ENCODE measurements at places on chromosomes 11 and 22.

DNA sequence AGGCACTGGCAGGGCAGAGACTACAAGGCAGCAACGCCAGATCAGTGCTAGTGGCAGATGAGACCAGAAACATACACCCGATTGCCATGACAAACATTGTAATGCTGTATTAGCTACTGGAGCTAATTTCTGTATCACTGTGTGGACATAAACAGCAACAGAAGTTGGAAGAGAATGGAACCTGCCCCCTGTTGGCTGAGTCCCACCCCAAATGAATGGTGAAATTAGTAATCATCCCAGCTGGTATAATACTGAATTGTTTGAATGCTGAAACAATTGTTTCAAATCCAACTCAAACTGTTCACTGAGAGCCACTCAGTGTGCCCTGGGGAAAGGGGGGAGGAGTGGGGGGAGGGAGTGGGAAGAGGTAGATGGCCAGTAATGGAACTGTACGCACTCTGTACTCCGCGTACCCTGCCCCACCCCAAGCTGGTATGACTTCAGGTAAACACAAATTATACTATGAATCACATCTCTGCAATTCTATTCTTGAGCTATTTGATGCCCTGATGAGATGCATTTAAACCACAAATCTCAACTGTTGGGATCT is 11.2 kb upstream of the BIRC3 start:
- DNase-seq: peak; percentile 58

DNA sequence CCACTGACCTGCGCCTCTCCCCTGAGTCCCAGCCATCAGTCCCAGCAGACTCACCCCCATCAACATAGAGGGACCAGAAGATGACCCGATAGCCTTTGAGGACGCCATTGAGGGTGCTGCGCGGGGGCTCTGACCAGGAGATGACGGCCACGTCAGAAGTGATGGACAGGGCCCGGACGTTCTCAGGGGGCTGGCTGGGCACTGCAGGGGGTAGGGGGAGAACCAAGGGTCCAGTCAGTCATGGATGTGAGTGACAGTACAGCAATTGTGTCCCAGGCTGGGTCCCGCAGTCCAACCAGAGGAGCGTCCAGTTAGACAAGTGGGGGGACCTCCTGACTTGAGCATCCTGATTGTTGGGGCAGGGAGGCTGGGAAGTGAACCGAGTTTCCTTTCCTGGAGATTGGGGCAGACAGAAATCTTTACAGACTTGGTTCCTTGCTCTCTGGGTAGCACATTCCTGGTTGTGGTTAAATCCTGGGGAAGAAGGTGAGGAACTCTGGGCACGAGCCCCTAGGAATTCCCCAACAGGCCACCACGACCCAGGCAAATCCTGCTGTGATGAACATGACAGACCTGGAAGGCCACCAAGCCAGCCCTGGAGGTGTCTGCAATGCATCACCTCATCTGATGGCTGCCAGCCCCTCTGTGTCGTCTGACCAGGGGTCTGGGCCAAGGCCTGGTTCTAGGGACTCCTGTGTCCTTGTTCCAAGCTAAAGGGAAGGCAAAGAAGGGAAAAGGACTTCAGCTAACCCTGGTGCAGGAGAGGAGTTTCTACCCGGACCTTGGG is 133.9 kb downstream of the CEP164 start:
- no peak for DNase-seq

DNA sequence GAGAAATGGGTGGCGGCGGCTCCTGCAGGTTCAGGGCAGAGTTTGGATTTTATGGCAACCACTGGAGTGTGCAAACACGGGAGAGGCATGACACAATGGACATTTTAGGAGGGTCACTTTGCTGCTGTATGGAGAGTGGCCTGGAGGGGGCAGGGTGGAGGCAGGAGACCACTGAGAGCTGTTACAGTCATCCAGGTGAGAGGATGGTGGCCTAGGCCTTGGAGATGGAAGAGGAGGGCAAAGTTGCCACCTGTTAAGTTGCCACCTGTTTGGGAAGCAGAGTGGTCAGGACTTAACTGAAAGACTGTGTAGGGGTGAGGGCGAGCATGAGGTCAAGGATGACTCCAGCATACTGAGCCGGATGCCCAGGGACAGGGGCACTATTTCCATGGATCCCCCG is 2.3 kb upstream of the RAD9A start:
- DNase-seq: peak; percentile 66

- DNase-seq: no peak
Observed at GRCh38 chr22:34917239-34917638, 148.7 kb upstream of the ISX start.

DNA sequence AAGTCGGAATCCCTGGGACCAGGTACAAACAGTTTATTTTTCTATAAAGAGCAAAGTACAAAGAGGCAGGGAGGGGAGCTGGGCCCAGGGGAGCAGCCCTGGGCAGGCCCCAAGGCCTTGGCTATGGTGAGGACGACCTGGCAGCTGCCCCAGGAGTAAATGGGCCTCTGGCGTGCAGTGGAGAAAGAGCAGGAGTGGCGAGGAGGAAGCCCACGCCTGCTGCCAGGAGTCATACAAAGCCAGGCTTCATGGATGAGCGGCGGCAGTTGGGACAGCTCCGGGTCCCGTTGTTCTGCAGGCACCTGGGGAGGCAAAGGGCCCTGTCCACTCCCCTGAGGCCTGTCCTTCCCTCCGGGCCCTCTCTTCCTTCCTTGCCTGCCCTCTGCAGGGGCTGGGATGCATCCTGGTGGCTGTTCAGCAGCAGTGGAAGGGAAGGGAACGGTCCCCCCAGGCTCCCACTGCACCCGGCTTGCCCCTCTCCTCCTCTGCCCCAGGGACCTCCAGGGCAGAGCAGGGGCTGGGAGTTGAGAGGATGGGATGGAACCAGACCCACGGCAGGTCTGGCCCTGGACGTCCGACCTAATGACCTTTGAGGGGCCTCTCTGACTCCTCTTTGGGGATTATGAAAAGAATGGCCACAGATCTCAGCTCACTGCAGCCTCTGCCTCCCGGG is 11.1 kb downstream of the RAPSN start:
- no peak for DNase-seq

DNA sequence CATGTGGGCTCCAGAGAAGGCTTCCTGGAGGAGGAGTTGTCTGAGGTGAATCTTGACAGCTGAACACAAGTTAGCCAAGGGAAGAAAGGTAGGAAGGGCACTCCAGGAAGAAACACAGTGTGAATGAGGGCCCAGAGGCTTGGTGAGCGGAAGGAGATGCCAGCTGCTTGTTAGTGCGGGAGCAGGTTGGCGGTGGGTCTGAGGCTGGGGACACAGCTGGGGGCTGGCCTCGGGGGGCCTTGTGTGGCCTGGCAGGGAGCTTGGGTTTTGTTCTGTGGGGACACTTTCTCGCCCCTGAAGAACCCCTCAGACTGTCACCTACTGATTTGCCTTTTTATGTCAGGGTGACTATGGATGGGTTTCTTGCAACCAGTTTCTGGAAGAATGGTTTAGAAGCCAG is 160.0 kb downstream of the ST3GAL4 start:
- DNase-seq: no peak

GRCh38 chr22:20650294-20651207 is 123.4 kb upstream of the SERPIND1 start:
- DNase-seq: no peak
